ENCODE measurements at places on chromosomes 1 and 21.

DNA sequence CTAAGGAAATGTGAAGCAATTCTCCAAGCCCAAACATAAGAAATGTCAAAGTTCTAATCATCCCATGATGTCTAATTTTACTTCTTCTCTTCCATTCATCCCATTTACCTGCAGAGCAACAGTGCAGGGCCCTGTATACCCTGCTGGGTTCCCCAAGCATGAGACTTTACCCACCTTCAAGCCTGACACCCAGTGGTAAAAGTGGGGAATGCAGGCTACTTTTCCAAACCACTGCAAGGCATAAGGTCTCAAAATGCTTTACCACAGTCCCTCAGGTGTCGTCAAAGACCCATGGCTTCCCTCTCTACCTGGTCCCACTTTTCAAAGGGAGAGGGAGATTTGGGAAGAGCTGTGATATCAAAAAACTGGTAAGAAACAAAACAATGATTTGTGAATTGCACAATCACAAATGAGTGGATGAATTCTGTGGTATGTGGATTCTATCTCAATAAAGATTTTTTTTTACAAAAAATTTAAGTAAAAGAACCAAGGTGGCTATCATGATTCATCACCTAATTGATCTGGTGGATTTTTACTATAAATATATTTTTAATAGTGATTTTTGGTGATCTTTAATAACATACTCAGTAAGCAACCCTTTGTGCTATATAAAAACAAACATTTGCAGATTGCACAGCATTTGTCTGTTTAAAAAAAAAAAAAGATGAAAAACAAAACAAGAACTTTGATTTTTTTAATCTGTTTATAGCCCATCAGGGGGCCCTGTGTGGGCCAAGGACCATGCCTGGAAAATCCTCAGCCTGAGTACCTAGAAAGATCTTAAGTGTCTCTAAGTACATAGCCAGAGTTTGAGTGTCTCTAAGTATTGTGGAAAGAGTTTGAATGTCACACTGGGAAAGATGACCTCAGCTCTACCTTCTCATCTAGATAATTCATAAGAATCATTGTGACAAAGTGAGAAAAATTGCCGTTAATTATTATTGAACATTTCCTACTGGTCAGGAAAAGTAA lies 73.1 kb upstream of the GJB5 start:
- DNase-seq, result peak; percentile 50

DNA sequence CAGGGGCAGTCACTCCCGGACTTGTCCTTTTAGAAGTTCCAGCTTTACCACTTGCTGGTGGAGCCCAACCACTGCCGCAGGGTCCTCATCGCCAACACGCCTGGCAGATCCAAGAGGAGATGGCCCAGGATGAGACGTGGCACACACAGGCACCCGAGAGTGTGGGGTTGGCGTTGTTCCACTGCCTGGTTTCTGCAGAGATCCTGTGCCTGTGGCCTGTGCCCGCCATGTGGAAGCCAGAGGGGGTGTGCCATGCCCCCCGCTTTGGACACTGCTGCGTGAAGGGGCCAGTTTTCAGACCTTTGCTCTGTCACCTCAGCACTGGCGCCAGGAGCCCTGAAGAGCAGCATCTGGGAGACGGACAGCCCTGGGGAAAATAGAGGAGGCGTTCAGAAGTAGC lies 10.8 kb downstream of the CD46 start:
- no peak for DNase-seq

DNA sequence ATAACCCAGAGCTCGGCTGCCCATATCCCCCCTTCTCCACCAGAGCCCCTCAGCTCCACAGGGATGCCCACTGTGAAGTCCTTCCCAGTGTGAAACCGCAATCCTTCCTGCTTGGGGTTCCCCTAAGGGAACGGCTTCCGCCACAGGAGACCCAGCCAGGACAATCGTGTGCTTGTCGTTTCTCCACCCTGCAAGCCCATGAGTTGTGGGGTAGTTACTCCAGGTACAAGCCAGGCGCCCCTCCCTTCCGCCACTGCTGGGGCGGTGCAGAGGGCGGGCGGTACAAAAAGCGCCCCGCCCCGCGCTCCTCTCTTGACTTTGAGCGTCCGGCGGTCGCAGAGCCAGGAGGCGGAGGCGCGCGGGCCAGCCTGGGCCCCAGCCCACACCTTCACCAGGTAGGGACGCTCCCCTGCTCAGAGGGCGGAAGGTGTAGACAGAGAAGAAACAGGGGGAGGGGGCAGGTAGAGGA lies at the start of gene TINAGL1:
TSS of gene TINAGL1 (plus strand) at position 315 of the 469 bp plus-strand sequence. CDS start 634 bp downstream, outside the sequence.
- no peak for DNase-seq

DNA sequence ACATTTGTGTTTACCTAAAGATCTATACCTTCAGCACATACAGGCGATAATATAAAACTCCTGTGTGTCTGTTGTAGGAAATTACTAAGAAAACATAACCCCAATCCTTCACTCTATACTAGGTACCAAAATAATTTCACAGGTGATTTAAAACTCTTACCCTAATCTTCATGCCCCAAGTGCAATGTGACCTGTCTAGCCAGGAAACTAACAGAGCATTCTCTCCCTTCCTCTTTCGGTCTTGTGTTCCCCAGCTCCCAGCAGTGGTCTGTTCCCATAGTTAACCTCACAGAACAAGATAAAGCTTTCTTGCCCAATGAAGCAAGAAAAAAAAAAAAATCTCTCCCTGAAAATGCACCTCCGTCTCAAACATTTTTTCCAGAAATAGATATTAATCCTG lies 493.5 kb downstream of the DPYD start:
- no peak for DNase-seq

DNA sequence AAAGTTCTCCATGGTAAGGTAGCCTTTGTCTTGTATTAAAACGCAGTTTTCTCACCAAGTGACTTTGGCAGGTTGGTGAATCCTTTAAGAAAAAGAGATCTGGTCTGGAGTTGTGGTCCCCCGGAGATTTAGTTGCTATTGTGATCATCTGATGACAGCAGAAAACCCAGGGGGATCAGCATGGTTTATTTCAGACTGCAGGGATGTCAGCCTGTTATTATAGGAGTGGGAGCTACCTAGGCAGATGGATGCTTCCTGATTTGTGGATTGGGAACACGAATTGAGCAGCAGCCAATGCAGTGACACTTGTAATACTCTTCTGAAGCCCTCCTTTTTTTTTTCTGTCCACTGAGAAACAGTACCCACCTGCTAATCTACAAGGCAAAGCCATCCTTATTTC lies 150.2 kb downstream of the ST6GALNAC3 start:
- DNase-seq, result no peak

DNA sequence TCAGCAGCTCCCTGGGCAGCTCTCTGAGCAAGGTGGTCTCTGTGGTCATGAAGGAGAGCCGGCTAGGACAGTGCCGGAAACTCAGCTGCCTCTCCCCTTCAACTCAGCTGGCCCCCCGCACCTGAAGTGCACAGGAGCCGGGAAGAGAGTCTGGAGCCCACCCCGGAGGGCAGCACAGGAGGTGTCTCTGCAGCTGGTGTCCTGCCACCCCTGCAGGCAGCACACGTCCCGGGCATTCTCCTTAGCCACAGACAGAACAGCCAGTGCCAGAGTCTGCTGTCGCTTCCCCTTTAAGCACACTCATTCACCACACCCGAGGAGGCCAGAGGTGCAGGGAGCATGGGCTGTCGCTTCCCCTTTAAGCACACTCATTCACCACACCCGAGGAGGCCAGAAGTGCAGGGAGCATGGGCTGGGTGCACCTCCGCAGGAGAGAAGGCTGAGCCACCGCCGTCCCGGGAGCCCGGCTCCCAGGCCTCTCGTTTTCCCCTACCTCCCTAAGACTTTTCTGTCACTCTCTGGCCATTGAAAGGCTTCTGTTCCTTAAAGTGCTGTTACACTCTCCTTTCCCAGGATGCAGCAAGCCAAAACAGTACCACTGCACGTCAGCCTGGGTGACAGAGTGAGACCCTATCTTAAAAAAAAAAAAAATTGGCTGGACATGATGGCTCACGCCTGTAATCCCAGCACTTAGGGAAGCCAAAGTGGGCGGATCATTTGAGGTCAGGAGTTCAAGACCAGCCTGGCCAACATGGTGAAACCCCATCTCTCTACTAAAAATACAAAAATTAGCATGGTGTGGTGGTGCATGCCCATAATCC lies 16.9 kb upstream of the SAMD11 start:
- no peak for DNase-seq
